ENCODE measurements at places on chromosomes 5 and 9.

DNA sequence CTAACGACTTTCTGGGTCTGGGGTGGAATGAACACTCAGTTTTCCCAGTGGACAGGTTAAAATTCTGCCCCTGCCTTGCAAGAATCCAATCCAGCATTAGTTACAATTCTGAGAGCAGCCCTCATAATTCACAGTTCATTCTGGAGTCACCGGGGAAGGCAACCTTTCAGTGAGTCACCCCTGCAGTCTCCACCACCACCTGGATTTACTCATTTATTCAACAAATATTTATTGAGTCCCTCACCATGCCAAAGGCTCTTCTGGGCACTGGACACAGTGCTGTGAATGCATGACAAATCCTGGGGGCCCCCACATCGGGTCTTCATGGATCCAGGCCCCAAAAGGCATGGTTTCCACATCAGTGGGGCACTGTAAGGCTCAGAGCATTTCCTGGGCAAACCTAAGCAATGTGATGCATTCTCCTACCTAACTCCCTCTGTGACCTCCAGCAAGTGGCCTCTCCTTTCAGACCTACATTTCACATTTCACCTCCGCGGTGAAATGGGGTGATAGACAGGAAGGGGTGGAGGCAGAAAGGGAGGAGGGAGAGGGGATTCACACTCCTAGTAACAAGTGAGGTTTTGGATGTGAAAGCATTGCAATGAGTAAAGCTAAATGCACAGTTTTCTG is 6.4 kb upstream of the MSX2 start:
- DNase-seq = no peak

DNA sequence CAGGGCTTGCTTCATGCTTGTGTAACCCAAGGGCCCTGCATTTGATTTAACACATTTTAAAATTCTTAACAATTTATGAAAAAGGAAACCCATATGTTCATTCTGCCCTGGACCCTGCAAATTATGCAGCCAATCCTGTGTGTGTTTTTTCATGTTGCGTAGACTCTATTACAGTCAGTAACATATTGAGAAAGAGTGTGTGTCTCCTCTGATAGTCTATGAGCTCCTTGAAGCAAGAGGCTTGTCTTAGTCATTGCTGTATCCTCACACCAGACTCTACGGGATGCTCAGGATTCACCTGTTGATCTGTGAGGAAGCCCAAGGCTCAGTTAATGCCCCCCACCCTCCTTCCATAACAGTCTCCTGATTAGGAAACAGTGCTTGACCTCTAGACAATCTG is 177.3 kb upstream of the DMAC1 start:
- no peak for DNase-seq

GRCh38 chr5:13250464-13251291 is 693.8 kb downstream of the DNAH5 start:
- no peak for DNase-seq

DNA sequence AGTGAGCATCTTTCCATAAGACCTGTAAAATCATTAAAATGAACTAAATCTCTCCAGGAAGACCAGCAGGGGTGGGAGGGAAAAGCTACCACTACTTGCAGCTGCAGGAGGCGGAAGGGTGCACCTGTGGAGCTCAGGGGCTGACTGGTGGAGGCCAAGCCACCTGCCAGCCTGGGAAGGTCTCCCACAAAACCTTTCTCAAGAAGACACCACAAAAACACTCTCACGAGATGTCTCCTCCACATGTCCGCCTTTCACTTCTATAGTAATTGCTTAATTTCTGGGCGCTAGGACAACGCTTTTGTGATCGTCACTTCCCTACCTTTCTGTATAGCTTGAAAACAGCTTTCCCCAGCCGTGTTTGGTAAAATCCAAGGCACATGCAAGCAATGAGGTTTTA is 114.4 kb downstream of the ROR2 start:
- no peak for DNase-seq

All from GM04504 (cell line).